ENCODE measurements at places on chromosomes 2 and 18.

DNA sequence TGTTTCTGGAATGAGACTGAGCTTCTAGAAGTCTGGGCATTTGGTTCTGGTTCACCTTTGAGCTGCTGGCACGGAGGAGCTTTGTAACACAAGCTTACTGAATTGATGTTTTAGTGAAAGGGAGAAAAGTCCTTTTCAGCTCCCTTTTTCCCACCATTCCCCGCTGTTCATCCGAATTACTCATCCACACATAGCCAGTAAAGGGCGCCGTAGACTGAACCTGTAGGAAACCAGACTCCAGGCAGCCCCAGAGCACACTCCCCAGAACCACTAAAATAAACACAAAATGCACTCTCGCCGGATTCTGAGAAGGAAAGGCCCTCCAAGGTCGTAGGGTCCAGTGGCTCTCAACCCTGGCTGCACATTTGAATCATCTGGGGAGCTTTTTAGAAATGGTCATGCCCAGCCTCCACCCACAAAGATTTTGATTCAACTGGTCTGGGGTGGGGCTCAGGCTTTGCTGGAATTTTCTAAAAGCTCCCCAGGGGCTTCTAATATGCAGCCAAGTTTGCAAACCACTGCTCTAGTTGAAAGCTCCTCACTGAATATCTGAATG, 29.6 kb downstream of the TCF7L1 start:
- peak; percentile 31 for DNase-seq

- peak; percentile 35 for DNase-seq
Measured at GRCh38 chr2:142722569-142722968, 154.9 kb upstream of the KYNU start.

- no peak for DNase-seq
Measured at GRCh38 chr2:24822049-24822706, 29.0 kb downstream of the CENPO start.

GRCh38 chr18:3666526-3667254, 216.7 kb downstream of the TGIF1 start:
- no peak for DNase-seq

DNA sequence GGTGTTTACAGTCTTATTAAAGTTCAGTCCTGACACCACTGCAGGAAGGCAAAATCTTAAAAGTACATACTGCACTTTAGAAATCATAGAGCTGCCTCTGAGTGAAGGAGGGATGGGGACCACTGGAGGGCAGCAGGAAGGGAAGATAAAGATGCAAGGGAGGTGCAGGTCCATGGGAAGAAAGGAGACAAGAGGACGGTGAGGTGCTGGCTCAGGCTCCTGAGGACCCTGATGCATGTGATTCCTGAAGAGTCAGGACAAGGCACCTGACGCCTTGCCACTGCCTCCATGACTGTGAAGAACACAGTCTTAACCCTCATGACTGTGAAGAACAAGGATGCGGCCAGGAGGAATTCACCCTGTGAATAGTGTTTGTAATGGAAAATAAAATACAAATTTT, 116.2 kb upstream of the NPAS2 start:
- DNase-seq: no peak

- DNase-seq: no peak
Measured at GRCh38 chr2:86000131-86000937, 105.4 kb downstream of the POLR1A start.

GRCh38 chr18:45237343-45238098, 377.8 kb upstream of the SLC14A2 start:
- DNase-seq: no peak

GRCh38 chr2:20624884-20625485, 25.9 kb downstream of the HS1BP3 start:
- DNase-seq: no peak

GRCh38 chr2:7658486-7658885, 741.3 kb downstream of the RNF144A start:
- DNase-seq: no peak

- DNase-seq: peak; percentile 92
Measured at GRCh38 chr2:230408244-230408842, 7.7 kb upstream of the SP100 start.

GRCh38 chr2:105849431-105850179, 104.9 kb downstream of the NCK2 start:
- DNase-seq: no peak

DNA sequence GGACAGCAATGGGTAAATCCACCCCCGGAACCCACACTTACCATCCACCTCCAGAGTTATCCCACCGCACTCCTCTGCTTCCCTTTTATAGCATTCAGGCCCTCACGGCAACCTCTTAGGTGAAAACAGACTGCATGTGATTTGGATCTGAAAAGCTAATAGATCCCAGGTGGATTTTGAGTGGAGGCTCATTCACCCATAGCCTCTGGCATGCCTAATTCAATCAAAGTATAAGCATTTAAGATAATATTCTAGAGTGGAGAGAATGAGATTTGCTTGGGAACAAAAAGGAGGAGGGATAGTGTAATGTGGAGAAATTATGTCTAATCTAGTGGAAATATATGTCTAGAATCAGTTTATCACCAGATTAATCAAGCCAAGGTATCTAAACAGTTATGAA, 17.1 kb downstream of the SLC14A1 start:
- DNase-seq: no peak

DNA sequence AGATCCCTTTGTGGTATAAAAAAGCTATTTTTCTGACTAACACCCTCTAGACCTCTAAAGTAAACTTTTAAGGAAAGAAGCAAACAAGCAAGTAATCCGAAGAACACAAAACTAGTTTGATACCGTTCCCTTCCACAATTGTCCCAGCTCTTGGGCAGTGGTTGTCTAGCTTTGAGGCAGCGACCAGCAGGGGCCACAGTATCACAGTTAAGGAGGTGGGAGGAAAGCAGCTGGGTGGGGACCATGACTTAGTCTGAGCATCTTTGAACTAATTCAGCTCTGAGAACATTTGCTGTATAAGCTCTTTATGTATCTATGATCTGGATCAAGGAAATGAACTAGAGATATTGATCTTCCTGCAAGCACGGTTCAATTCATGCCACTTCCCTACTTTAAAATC, 51.0 kb downstream of the SF3B1 start:
- no peak for DNase-seq

GRCh38 chr18:78825168-78825567, 154.4 kb upstream of the SALL3 start:
- DNase-seq: no peak

DNA sequence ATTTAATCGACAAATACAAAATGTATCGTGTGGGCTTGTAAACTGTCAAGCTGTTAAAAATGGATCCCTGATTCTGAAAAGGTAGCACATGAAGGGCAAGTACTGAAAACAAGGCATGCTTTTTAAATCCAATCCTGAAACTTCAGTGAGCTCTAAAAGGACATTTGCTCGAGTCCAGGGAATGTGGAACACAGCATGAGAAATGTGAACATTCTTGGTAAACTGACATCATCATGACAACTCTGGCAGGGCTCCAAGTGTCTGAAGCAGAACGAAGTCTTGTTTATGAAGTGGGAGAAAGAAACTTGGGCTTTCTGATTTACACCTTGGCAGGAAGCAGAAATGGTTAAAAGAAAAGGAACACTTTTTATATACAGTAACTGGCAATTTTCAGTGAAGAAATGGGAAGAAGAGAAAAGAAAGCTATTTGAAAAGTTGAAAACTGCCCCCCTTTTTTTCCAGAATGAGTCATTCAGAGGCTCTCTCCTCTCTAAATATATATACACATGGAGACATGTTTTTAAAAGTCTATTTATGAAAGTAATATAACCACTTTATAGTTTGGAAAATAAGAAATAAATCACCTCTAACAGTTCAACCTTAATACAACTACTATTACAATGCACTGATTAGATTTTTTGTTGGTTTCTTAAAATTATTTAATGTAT, 120.8 kb downstream of the GAREM1 start:
- peak; percentile 99 for DNase-seq

- DNase-seq: peak; percentile 95
Measured at GRCh38 chr2:12303181-12304030, 413.3 kb upstream of the TRIB2 start.

GRCh38 chr2:113175042-113175628, 1.4 kb downstream of the PSD4 start:
- no peak for DNase-seq

GRCh38 chr2:140086964-140087363, 1306.8 kb upstream of the NXPH2 start:
- DNase-seq: no peak

GRCh38 chr2:191176801-191177438, 26.1 kb upstream of the STAT4 start:
- no peak for DNase-seq

GRCh38 chr2:99636144-99637034, 146.6 kb upstream of the REV1 start:
- DNase-seq: peak; percentile 8

DNA sequence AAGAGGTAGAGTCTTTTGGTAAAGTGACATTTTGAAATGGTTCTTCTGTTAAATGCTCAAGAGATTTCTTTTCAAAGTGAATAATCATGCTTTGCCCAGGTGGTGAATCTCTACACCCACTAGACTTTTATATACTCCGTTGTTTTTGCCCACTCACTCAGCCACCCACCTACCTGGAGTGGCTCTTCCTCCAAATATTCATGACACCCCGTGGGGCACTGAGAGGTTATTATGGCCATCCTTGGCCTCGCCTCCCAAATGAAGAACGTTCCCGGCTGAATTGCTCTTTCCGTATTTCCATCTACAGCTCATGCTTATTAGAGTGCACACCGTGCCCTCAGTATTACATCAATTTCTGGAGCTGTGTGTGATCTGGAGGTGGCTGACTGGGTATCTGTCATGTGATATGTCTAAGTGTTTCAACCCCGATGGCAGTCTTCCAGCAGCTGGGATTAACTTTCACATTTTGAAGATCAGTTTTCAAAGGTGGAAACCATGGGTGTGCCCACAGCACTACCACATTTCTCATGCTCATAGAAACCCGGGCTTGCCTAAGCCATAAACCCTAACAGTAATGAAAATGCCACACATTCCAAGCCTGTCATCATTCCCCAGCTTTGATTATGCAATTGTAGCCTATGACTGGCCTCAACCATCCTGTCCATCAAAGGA, 406.6 kb upstream of the MMADHC start:
- peak; percentile 55 for DNase-seq

- DNase-seq: no peak
Measured at GRCh38 chr2:728165-728564, 51.0 kb upstream of the TMEM18 start.

GRCh38 chr2:176104316-176105077, 2.6 kb upstream of the HOXD11 start:
- DNase-seq: no peak

Data from fibroblast of pulmonary artery (primary cell).